HT1080 (cell line): ENCODE measurements at places on chromosomes 6 and 20. TPM values are rescaled to one million over a fixed set of nuclear protein-coding genes. Genes with fewer than 3 reads are reported as not detected.

LZTS3 gene
- total RNA-seq, result 4.5 TPM in 2 replicates

EYS gene
- total RNA-seq, result 0.20 and 0.87 TPM in 2 replicates

CFB gene
- not detected in 2 replicates for total RNA-seq

DNA sequence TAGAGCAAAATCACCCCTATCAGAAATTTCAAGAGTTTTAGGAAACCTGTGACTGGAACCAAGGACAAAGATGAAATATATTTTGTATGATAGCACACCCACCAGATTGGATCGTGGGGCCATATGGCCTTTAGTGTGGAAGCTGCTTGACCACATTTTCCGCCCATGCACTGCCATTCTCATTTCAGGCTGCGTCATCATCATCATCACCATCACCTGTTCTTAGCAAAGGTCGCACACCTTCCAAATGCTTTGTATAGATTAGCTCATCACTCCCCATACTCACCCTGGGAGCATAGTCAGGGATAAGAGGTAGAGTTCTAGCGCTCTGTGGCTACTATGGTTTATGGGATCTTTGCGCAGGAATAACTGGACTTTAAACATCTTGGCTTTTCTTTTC is 185.7 kb downstream of the MTHFD1L start:
- DNase-seq, result no peak

DNA sequence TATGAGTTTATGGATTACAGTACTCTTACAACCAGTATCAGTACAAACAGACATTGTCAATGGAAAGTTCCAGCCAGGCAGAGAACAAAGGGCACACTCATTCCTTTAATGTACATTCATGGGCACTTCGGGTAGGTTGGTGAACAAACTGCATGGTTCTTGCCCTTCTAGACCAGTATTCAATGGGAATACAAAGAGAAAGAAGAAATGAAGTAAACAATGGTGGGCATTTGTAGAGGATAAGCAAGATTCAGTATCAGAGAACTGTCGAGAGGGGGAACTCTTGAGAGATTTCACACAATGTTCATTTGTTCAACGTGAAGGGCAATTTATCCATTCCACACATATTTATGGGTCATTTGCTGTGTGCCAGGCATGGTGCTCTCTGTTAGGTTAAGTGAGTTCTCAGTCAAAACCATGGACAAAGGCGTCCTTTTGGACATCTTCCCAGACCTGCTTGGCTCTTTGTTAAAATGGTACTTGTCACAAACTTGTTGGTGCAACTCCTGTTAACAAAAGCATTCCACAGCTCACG is 714.8 kb downstream of the DHX35 start:
- peak; percentile 5 for DNase-seq

GRCh38 chr6:5401845-5402738 is 140.8 kb downstream of the FARS2 start:
- peak; percentile 23 for DNase-seq

DNA sequence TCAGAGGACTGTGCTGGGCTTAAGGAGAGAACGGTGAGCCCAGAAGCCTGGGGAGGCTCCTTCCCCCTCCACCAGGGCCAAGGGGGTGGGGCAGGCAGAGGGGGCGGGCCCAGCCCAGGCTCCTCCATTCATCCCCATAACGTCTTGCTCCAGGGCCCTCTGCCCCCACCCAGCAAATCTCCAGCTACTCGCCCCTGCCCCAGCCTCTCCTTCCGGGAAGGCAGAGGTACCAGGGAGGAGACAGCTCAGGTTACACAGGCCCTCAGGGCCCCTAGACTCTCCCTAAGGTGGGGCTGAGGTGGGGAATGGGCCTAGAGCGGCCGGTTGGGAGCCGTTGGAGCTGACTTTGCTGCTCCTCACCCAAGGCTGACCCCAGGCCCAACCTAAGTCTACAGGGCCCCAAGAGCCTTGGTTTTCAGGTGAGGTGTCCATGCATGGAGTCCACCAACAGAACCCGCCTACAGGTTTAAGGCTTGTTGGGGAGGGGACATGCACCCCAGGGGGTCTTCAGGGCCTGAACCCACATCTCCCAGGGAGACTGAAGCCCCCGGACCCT is 1.2 kb downstream of the LAMA5 start:
- DNase-seq, result no peak

DNA sequence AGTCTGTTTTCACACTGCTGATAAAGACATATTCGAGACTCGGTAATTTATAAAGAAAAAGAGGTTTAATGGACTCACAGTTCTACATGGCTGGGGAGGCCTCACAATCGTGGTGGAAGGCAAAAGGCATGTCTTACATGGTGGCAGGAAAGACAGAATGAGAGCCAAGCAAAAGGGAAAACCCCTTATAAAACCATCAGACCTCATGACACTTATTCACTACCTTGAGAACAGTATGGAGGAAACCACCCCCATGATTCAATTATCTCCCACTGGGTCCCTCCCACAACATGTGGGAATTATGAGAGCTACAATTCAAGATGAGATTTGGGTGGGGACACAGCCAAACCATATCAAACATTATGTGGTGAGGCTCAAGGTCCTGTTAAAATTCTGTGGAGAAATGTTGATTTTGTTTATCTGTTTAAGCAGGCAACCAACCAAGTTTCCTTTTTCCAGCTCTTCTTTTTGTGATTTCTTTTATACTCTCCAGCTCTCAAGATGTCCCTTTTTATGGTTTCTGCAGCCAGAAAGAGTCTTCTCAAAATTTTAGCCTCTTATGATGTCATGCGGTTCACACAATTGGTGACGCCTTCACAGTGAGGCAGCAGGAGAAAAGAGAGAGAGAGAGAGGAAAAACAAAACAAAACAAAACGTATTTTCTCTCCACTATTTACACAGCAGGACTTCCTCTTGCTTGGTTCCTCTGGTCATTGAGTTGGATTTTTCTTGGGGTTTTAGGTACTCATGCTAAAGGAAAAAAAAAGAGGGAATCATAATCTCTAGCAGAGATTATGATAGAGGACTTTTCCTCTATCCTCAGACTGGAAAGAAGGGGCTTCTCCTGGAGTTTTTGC is 18.0 kb downstream of the AIG1 start:
- DNase-seq, result no peak
